ENCODE measurements at places on chromosomes 16 and 17.

DNA sequence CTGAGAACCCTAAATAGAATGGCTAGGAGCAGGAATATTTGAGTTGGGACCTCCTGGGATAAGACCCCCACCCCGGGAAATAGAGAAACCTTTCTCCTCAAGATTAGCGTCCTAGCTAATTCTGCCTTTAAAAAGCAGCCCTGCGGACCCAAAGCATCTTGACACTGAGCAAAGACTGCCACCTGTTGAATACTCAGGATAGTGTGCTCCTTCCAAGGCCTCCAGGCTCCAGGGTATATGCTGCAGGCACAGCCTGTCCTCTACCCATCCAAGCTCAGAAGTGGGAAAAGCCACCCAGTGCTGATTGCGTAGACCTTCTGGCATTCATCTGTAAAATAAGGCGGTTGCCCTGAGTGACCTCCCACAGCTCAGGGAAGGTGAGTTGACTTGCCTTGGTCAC is 456.2 kb upstream of the DYNLRB2 start:
- DNase-seq = peak; percentile 5

DNA sequence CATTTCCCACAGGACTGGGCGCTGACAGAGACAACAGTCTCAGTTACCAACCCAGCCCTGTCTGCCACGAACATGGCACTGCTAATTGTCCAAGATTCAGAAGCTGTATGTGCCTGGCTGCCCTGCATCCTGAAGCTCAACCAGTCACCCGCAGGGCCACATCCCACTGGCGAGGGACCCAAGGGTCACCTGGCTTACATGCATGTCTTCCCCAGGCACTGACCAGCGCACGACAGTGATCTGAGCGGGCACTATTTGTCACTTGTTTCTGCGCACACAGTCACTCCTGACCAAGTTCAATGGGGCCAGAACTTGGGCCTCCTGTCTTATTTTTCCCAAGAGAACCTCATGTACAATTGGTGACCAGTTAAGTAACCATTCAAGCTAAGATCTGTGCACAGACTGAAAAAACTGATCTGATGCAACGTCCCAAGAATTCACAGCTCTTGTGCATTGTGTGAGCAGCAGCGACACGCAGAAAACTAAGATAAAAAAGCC is 13.1 kb downstream of the USP7 start:
- DNase-seq = no peak

GRCh38 chr17:48842746-48843145 is 11.9 kb downstream of the CALCOCO2 start:
- peak; percentile 13 for DNase-seq

GRCh38 chr17:37299257-37299980 is 76.4 kb upstream of the C17orf78 start:
- DNase-seq = peak; percentile 35

GRCh38 chr16:75100603-75100990 is 16.0 kb downstream of the LDHD start:
- DNase-seq = no peak

DNA sequence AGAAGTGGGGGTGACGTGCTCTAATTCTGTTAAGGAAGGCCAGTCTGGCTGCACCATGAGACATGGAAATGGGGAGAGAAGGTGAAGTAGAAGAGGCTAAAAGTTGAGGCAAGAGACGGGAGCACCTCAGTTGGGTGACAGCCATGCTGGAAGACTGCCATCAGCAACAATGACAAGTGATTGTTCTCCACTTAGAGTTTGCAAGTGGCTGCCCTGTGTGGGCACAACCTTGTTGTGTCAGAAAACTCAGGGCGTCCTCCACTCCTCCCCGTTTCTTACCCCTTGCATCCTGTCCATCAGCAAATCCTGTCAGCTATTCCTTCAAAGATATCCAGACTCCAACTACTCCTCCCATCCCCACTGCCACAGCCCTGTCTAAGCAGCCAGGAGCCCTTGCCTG is 17.6 kb downstream of the CES1 start:
- no peak for DNase-seq

DNA sequence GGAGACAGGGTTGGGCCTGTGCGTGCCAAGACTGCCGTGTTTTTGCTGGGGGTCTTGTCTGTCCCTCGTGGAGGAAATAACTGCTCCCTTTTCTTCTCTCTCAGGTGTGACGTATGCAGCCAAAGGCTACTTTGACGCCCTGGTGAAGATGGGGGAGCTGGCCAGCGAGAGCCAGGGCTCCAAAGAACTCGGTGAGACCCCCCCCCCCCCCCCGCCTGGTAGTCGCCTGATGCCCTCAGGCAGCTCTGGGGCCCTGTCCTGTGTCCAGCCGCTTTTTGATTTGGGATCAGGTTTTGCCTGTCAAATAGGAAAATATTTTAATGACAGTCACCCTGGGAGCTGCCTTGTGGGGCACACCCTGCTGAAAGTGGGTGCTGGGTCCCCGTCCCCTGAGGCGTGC is 22.8 kb downstream of the BAIAP2 start:
- no peak for DNase-seq

GRCh38 chr17:48127371-48128051 is 19.9 kb downstream of the SNX11 start:
- DNase-seq = peak; percentile 87

GRCh38 chr17:49494399-49494985 is 601 bp upstream of the NGFR start:
- DNase-seq = no peak

GRCh38 chr17:49357516-49357915 is 4.5 kb downstream of the ZNF652 start:
- no peak for DNase-seq

GRCh38 chr16:78727536-78727935 is 628.1 kb downstream of the WWOX start:
- DNase-seq = no peak

DNA sequence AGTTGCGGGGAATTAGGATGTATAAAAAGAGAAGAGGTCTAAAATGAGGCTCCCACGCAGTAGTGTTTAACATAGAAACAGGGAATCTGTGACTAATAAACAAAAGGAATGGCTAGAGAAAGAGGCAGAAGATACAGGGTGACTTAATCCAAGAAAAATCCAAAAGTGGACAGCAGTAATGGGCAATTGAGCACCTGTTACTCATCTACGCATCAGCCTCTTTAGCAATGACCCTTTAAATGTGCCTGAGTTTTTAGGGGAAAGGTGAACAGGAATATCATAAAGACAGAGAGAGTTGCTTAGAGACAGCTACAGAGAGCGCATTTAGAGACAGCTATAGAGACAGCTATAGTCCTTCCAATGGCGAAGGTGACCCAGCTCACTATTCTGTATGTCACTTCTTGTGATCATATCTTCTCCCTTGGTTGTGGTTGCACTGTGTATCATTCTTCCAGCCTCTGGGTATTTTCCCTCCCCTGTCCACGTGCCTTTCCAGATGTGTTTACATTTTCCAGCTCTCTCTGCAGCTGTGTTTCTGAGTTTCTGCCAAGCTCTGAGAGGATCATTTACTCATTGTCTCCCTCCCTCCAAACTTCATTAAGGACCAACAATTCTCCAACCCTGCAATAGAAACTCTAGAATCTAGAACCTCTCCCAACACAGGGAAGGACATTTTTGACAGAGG is 61.5 kb downstream of the MYOCD start:
- no peak for DNase-seq

- no peak for DNase-seq
Observed at GRCh38 chr16:25063102-25063501, 47.9 kb upstream of the ARHGAP17 start.

- no peak for DNase-seq
Observed at GRCh38 chr16:15973421-15973820, 24.0 kb downstream of the ABCC1 start.

DNA sequence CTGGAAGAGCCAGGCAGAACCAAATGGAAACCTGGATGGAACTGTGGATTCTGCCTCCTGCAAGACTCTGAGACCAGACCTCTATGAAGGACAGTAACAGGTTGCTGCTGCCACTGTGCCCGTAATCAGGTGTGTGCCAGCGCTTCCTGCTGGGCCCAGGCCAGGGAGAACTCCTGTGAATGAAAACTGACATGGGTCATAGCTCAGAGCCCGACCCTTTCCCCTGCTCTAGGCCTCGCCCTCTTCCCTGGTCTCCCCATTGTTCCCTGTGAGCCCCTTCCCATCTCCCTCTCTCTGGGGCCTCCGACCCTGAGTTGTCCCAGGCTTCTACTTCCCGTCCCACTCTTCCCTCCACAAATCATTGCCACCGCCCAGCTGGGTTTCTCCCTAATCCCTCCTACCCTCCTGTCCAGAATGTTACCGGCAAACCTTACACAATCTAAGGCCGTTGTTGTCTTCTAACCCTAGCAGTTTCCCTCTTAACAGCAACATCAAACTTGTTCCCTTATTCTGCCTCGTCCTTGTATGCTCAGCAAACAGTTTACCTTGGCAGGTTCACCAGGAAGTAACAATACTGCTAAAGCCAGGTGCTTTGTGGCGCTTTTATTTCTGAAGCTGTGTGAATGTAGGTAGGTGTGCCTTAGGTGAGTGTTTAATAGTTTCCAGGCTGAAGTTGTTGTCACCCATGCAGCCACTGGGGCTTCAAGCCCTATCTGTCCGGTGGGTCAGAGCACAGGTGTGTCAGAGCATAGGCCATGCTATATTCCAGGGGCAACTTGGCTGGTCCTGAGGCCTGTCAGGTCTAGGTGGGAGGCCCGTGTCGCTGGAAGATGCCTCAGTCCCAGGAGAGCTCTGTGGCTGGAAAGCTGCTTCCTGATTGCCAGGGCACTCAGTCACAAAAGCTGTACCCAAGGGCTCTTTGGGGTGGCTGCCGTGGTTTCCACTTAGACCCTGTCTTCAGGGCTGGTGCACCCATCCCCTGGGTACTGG is 32.0 kb downstream of the SMPD3 start:
- no peak for DNase-seq

- no peak for DNase-seq
Observed at GRCh38 chr17:63998721-63999679, 849 bp downstream of the PRR29 start.

DNA sequence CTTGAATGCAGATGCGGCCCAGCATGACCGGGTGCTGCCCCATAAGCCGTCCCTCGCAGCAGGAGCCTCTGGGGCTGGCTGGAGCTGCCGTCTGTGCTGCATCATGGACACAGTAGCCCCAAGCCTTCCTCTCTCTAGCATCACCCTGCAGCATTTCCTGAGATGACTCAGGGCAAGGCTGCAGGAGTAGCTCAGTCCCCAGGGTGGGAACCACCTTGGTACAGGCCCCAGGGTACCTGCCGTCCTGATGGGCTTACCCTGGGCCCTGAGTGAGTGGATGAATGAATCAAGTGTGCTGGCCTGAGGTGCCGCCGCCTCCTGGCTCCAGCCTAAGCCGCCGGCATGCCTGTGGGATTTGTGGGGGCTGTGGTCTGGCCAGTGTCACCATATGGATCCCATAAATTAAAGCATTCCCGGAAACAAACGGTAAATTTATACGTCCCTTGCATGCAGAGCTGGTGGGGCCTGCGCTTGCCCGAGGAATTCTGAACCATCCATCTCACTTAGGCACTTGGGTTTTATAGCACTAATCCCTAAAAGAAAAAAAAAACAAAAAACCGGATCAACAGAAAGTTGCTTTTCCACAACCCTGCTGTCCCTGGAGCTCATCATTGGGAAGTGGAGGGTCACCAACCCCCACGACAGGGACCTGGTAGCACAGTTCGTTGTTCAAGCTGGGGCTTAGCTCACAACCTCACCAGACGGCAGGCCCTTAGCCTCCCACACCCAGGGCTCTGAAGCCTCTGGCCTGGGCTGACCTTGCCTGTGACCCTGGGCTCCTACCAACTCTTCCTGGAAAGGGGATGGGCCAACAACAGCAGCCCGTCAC is 242.6 kb upstream of the CIBAR2 start:
- peak; percentile 17 for DNase-seq

DNA sequence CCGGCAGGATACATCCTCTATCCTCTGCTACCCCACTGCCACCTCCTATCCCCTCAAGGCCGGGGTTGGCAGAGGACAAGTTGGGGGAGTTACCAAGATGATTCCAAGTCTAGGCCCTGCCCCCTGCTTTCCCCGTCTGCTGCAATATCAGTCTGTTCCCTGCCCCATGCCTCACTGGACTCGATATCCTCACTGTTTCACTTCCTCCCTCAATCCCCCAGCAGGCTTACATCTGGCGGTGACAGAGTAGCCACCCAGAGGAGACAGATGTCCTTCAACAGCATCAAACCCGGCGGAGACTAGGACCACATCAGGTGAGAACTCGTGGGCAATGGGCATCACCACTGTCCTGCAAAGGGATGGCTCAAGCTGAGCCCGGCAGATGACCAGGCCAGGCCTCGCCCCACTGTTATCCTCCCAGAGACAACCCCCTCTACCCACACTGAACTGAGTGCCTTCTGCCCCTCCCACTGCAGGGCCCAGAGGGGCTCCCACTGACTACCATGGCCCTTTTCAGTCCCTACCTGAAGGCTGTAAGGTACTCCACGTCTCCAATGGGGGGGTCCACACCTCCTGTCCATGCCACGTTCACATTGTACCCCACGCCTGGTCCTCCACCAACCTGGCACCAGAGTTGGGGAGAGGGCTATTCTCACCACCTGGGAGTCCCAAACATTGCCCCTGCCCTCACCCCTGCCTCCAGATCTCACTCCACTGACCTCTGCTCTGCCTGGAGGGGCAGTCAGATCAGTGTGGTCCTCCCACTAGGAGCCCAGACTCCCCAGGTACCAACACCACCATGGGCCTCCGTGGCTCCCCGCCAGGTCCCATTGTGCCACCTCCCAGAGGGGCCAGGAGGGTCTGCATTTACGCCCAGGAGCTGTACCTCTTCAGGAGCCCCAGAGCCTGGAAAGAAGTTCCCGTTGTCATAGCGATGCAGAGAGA is 9.6 kb downstream of the G6PC3 start:
- no peak for DNase-seq
